ENCODE measurements at places on chromosomes 2 and 18.

- no peak for DNase-seq
Observed at GRCh38 chr2:179543361-179543901, 278.8 kb upstream of the SESTD1 start.

DNA sequence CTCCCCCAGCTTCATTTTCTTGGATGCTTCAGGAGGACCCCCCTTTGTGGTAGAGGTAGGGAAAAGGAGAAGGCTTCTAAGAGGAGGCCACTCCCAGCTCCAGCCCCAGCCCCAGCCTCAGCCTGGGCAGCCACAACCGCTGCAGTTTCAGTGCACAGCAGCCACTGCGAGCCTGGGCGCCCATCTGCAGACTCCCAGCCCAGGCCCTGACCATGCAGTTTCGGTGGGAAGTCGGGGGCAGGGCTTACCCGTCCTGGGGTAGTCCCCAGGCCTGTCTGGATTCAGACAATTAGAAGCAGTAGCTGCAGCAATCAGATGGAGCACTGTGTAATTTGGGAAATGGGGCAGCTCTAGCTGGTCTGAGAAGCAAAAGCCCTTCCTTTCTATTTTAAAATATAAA lies 28.6 kb downstream of the ITM2C start:
- no peak for DNase-seq

DNA sequence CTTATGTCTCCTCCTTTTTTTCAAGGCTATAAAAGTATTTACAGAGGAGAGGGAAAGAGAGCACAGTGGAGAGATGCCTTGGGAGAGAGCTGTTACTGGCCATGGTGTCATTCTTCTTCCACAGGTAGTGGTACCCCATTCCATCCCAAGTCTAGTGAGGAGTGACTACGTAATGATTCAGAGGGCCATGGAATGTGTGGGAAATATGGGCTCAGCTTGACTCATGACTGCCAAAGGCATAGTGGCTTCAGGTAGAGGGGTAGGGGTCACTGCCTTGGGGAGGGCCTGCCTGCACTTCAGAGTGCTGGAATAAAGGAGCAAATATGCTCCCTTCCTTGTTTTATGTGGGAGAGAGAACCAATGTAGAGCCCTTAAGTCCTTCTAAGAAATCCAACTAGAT lies 620.6 kb downstream of the IRS1 start:
- no peak for DNase-seq

GRCh38 chr2:3265981-3266924 lies 111.4 kb downstream of the EIPR1 start:
- DNase-seq = peak; percentile 36

DNA sequence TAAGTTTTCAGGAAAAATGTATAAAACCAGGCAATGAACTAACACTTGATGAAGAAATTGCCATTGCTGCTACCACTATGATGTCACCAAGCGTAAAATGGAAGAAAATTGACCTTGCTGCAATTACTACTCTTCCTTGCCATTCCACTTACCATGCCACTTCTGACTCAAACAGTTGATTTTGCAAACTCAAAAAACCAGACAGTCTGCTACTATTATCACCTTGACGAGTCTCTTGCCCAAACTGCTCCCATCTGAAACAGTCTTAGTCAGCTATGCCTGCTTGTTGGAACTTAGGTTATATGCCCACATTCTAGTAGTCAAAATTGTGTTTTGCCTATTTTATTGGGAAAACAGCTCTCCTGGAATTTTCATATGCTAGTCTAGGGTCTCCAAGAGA lies 71.9 kb upstream of the SLC9A2 start:
- no peak for DNase-seq

- peak; percentile 58 for DNase-seq
Observed at GRCh38 chr18:25518716-25519053, 166.7 kb upstream of the ZNF521 start.

GRCh38 chr2:152400607-152401214 lies 65.7 kb downstream of the FMNL2 start:
- no peak for DNase-seq

- DNase-seq = peak; percentile 24
Observed at GRCh38 chr2:8442833-8443486, 238.9 kb upstream of the ID2 start.

DNA sequence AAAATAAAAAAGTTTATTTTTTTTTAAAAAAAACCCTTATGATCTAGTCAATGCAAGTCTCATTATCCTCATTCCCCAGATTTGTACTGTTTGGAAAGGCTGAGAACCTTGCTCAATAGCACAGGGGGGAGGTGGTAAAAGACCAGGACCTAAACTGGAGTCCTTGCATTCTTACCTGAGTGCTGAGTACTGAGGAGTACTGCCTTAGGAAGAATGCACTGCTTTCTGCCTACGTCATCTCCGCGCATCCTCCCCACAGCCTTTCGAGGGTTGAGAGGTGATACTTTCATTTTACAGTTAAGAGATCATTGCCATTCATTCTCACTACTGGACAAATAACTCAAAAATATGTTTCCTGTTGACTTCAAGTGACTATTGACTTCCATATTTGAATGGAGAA lies 73.8 kb downstream of the MAP3K20 start:
- no peak for DNase-seq

DNA sequence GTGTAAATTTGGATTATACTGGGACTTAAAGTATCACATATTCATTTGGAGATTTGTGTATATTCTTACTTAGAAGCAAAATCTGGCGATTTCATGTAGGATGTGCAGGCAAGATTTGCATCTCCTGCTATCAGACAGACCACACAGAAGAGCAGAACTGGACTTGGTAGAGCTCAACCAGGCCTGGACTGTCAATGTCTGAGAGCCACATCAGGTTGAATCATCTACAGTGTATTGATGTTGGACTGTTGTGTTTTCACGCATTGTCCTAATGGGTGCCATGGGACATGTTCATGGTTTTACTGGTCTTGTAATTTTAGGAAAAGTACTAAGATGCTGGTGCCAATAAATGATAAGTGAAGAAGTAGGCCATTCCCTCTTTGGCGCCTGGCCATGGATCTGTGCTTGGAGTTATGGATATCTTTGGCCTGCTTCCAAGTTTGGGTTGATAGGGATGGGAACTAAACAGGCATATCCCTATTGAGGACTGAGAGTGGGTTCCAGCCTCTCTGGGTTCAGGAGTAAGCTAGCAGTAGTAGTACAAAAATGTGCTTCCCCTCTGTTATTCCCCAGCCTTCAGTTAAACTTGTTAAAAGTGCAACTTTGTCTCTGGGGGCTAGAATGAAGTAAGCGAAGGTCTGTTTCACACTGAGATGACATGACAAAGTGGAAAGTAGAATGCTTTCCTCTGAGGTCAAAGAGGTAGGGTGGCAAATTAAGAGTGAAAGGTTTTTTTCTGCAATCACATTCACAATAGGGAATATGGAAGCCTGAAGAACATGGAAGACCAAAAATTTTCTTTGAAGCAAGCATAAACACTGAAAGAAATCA lies 49.2 kb upstream of the NEMP2 start:
- no peak for DNase-seq

- peak; percentile 74 for DNase-seq
Observed at GRCh38 chr18:51278045-51278649, 80.7 kb upstream of the MEX3C start.

GRCh38 chr2:238038203-238038602 lies 22.6 kb upstream of the SCLY start:
- DNase-seq = no peak

DNA sequence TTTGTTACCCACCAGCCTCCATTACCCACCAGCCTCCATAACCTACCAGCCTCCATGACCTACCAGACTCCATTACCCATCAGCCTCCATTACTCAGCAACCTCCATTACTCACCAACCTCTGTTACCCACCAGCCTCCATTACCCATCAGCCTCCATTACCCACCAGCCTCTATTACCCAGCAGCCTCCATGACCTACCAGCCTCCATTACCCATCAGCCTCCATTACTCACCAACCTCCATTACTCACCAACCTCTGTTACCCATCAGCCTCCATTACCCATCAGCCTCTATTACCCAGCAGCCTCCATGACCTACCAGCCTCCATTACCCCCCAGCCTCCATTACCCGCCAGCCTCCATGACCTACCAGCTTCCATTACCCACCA lies 133.3 kb upstream of the HS6ST1 start:
- DNase-seq = no peak

- no peak for DNase-seq
Observed at GRCh38 chr18:50726960-50727589, 92.7 kb downstream of the MRO start.

- peak; percentile 49 for DNase-seq
Observed at GRCh38 chr2:233354971-233355574, 779 bp downstream of the DGKD start.

GRCh38 chr2:173571021-173571821 lies 216.5 kb downstream of the CDCA7 start:
- peak; percentile 56 for DNase-seq

DNA sequence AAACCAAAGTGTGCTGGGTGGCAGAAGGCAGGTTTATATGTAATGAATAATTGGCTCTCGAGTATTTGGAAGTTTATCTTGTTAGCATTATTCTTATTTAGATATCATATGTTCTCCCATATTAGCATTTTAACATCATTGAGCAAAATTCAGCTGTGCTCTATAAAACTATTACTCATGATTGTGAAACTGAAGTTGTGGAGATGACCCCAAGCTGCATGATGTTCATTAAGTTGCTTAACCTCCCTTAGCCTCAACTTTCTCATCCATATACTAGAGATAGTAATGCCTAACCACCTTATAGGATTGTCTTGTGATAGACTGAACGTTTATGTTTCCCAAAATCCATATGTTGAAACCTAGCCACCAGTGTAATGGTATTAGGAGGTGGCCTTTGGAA lies 346.3 kb downstream of the SATB2 start:
- no peak for DNase-seq

DNA sequence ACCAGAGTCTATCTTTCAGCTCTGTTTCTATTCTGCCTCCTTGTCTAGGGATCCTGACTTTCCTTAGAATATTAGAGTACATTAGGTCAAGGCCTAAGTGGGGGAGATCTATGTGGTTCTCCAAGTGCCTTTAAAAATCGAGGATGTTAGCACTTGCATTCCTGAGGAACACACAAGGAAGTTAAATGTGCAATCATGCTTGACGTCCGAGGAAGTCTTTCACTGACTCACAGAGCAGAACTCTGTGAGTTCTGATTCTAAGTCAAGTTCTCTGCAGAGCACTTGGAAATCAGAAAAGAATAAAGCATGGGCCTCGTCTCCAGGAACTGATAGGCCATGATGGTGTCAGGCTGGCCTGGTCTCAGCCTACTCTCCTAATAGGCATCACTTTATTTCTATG lies 17.2 kb downstream of the FHOD3 start:
- no peak for DNase-seq

DNA sequence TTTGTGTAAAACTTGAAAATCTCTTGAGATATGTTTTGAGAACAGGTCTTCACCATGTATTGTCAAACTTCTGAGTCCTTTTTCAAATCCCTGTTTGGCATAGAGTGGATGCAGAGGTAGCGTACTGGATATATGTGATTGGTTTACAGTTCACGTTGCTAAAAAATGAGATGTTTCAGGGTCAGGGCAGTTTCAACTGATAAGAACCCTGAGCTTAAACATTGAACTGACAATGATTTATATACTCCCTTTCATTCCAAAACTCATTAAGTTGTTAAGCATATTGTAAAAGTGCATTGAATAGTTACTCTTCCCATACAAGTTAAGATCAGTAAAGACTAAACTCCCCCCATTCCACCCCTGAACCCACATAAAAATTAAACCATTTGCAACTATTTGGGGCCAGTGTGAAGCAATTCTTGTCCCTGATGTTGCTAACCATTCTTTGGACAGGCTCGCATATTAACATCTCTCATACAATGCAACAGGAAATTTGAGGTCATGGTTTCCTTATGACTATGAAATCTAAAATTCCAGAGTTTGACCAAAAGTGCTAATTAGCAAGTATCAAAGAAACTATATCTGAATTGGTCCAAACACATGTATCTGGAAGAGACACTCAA lies 470.9 kb upstream of the ACVR2A start:
- DNase-seq = no peak

DNA sequence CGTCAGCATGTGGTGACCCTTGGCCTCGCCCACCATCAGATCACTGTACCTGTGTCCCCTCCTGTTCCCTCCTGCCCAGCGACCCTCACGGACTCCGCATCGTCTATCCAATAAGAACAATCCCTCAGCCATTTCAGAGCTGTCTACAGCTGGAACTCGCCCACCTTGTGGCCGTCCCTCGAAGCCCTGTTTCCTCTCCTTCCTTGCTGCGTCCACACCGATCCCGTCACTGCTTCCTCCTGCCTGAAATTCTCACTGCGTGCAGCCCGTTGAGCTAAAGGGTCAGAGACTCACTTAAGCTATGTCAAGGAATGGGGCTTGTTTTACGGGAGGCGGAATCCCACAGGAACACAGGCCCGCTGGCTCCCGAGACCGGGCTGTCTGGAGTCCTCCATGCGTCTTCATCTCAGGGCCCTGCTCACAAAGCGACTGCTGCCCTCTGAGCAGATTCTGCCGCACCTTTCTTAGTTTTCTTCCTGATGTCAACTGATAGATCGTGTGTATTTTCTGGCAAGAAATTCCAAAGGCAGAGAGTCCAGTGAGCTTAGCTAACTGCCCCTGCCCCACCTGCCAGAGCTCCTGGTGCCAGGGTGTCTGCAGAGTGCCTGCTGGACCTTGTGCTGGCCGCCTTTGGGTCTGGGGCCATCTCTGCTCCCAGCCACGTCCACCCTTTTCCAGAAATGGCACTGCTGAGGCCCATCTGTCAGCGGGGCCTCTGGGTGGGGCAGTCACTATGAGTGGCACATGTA lies 35.3 kb downstream of the KLHL29 start:
- no peak for DNase-seq

DNA sequence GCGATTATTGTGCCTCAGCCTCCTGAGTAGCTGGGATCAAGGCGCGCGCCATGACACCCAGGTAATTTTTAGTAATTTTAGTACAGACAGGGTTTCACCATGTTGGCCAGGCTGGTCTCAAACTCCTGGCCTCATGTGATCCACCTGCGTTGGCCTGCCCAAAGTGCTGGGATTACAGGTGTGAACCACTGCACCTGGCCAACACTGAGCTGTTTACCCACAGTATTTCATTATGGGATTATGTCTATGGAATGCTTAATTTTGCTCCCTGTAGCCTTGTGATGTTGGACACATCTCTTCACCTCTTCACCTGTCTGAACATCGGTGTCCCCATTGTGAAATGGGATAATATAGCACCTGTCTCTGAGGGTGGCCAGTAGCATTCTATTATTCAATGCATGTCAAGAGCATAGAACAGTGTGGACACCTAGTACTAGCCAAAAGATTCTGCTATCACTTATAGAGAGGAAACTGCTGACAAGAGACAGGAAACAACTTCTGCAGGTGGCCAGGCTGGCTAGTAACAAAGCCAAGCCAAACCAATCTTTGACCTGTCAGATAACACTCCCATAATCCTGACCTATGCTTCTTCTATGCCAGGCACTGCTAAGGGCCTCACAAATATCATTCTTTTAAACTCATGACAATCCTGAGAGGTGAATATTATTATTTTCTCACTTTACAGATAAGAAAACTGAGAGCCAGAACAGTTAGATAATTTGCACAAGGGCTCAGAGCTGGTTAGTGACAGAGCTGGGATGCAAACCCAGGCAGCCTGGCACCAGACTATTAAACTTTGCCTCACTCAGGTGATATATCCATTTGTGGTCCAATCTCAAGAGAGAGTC lies 29.4 kb upstream of the REEP1 start:
- no peak for DNase-seq

All from hematopoietic multipotent progenitor cell treated with erythropoietin and hydrocortisone succinate and interleukin-3 and kit ligand, for 4 days (in vitro differentiated cells).